Activated T-helper 17 cell treated with anti-CD3 and anti-CD28 coated beads, Interleukin-2, amount 50 U/mL, for 72 hours (primary cell): ENCODE measurements at places on chromosomes 6 and 20.

DNA sequence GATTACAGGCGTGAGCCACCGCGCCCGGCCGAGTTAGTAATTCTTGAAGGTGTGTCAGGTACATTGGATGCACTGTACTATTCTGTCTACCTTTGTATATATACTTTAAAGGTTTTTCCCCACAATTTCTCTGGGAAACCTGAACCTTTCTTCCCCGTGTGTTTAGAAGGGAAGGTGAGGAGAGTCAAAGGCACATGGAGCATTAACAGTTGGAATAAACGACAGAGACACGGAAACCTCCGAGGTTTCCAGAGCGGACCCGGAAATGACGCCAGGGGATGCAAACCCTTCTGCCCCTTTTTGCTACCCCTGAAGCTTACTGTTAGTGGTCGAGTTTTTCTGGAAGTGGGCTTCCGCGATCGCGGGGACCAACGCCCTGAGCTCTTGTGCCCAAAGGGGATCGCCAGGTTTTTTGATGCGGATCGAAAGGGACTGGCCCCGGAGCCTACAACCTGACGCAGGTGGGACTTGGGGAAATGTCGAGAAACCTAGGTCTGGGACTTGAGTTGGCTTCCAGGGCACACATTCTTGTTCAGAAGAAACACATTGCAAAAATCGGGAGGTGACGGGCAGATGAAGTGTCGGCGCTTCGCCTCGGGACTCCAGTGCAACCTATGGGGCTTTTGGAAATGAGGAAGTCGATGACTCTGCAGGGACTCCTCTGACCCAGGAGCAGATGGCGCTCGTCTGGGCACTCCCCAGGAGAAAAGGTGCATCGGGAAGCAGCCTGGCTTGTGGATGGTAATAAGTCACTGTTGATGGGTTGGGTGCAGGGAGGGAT is 218.2 kb downstream of the OR2B2 start:
- peak; percentile 78 for ATAC-seq

DNA sequence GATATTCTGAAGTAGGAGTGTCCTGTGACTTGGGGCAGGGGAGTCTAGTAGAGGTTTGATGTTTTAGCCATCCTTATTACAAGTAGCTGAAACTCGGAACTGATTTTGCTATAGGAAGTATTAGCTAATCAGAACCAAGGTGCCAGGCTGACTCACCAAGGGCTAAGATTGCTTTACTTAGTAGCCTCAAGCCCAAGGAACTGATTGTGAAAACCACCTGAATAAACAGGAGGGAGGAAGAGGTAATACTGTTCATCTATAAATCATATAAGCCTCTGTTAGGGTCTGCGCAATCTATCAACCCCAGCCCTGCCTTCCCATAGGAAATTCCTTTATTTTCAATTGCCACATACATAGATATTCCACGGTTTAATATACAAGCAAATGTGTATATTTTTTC is 54.4 kb downstream of the GNAS start:
- ATAC-seq, result peak; percentile 70

- ATAC-seq, result peak; percentile 88
These were observed 2.9 kb upstream of the RAB22A start for GRCh38 chr20:58306421-58307261.

GRCh38 chr6:3822747-3823445 is 26.3 kb upstream of the FAM50B start:
- ATAC-seq, result no peak

- ATAC-seq, result no peak
These were observed 20.4 kb downstream of the AFDN start for GRCh38 chr6:167846997-167847606.

DNA sequence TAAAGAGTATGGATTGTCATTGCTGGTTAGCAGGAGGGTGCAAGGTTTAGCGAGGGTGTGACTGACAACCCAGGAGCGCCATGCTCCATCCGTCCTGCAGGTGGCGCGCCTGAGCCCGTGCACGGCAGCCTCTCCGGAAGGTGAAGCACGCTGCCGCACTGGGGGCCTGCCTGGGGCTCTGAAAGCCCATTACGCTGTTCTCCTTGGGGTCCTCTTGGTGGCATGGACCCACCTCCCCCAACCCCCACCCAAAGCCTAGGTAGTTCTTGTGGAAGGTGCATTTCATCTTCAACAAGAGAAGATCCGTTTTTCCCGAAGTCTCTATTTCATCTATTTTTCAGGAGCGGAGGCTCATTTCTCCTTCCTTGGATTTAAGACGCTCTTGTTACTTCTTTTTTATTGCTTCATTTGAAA is 197.4 kb upstream of the KCNG1 start:
- peak; percentile 32 for ATAC-seq

DNA sequence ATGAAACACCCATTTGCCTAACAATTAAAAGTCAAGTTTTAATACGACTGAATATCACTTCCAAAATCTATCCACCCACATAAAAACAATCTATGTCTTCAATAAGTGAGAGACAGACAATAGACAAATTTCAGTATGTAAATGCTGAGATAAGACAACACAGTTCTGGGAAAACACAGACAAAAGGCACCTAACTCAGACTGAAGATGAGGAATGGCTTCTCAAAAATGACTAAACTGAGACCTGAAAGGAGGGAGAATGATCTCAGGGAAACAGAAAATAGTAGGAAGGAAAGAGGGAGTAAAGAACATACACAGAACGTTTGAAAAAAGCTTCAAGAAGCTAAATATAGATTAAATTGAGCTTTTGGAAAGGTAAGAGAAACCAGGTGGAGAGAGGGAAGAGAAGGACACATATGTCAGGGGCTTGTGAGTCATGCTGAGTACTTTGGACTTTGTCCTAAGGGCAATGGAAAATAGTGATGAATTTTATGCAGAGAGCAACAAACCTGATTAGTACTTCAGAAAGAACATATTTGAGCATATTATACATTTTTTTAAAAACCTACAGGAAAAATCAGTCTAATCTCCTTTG is 16.1 kb downstream of the LMBRD1 start:
- ATAC-seq, result peak; percentile 57

DNA sequence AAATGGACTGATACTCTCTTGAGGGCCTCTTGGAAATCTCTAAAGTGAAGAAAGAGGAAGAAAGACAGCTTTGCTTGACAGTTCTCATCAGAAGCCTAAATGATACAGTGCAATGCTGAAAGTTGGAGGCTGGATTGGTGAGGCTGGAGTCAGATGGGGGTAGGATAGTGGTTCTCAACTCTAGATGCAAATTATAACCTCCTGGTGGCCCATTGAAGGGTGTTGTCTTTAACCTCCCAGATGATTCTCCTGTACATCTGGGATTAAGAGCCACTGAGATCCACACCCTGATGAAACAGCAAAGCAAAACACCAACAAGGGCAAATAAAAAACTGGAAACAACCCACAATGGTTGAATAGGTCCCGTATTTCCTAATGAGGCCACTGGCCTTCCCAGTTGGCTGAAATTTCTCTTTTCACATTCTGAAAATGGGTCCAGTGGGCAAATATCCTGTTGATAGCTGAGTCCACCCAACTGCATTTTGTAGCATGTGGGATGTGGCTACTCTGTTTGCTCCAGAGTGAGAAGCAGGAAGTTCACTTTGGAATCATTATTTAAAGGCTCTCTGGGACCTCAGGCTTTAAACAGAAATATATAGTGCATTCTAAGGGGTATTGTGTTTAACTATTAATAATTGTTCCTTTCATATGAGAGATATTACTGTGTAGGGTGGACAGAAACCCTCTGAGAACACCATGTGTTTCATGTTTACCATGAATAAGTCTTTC is 208.1 kb downstream of the SOX4 start:
- no peak for ATAC-seq

GRCh38 chr6:144321839-144322591 is 36.9 kb downstream of the UTRN start:
- no peak for ATAC-seq

- no peak for ATAC-seq
These were observed 42.7 kb downstream of the MAFB start for GRCh38 chr20:40646361-40646760.

GRCh38 chr6:134720353-134721059 is 229.4 kb downstream of the ALDH8A1 start:
- ATAC-seq, result no peak

DNA sequence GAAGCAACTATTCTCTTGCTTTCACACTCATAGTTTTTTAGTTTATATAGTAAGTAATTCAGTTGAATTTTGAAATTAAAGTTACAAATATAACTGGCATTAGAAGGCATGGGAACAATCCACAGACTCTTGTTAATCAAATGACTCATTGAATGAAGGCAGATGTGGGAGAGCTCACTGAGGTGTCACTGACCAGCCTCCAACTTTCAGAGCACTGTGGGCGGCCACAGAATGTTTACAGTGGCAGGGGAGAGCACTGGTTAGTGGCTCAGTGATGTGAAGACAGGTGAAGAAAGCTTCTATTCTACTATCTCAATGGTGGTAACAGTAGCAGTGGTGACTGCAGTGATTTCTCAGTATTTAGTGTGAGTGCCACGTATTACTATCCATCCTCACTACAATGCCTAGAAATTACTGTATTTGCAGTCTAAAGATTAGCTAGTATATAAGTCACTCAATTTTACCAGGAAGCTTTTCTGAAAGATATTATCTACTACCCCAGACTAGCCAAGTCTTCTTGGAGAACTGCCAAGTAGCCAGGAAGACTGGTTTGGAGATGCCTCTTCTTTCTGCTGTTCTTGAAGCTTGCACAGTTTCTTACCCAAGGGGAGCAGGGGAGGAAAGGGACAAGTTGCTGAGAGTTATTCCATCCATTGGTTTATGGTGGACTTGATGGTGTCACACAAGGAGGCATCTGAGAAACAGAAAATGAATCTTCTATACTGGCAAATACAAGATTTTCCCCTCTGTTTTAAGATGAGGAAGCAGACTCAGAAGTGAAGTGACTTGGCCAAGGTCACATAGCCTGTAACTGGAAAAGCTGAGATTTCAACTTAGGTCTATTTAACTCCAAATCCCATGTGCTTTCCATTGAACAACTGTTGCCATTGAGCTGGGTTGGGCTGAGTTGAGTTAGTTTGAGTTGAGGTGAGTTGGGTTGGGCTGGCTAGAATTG is 231.2 kb downstream of the ANKRD60 start:
- ATAC-seq, result peak; percentile 81

DNA sequence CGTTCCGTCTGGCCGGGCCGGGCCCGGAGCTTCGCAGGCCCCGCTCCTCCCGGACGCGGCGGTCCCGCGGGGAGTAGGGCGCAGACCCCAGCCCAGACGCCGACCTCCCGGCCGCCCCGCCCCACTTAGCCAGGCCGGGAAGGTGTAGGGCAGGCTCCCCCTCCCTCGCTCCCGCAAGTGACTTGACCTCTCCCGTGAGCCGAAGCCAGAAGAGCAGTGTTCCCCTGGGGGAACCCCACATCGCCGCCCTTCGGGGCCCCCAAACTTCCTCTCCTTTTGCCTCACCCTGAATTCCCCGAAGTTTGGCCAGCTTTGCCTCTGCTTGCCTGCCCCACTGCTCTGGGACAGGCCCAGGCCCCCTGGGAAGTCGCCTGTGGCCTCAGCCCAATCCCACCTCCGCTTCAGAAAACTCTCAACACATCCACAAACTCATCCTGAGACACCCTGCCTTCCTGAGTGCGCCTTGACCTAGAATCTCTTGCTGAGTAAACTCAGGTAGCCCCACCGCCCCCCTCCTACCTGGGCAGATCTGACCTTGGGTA is 524 bp upstream of the NOL4L start:
- ATAC-seq, result peak; percentile 41

DNA sequence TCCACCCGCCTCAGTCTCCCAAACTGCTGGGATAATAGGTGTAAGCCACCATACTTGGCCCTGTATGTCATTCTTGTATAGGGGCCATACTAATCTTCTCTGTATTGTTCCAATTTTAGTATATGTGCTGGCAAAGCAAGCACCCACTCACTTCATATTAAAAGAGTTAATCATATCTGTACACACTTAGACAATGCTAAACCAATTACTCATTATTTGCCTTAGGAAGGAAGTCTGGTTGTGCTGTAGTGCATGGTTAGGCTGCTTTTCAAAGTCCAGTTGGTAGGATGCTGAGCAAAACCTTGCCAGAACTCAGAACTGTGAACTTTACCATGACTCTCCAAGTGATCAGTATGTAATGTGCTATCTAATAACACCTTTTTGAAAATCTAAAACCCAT is 88.6 kb downstream of the LIN28B start:
- peak; percentile 18 for ATAC-seq

DNA sequence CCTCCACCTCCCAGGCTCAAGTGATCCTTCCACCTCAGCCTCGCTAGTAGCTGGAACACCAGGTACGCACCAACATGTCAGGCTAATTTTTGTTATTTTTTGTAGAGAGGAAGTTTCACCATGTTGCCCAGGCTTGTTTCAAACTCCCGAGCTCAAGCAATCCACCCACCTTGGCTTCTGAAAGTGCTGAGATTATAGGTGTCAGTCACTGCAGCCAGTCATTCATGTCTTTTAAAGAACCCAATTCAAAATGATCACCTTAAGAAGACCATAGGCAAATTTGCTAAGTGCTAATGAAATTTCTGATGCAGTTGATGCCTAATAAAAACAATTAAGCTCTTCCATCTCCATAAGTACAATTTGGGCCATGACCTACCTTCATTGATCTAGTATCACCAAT is 2.6 kb upstream of the VNN2 start:
- ATAC-seq, result no peak

GRCh38 chr6:16841241-16841640 is 80.0 kb upstream of the ATXN1 start:
- ATAC-seq, result no peak

- no peak for ATAC-seq
These were observed 13.3 kb upstream of the BEND3 start for GRCh38 chr6:107128577-107128976.

GRCh38 chr6:148426317-148426977 is 83.8 kb downstream of the SASH1 start:
- peak; percentile 66 for ATAC-seq

- ATAC-seq, result no peak
These were observed 1.7 kb downstream of the CABLES2 start for GRCh38 chr20:62405108-62405980.

- peak; percentile 85 for ATAC-seq
These were observed 7.2 kb downstream of the GCNT2 start for GRCh38 chr6:10528158-10528981.

DNA sequence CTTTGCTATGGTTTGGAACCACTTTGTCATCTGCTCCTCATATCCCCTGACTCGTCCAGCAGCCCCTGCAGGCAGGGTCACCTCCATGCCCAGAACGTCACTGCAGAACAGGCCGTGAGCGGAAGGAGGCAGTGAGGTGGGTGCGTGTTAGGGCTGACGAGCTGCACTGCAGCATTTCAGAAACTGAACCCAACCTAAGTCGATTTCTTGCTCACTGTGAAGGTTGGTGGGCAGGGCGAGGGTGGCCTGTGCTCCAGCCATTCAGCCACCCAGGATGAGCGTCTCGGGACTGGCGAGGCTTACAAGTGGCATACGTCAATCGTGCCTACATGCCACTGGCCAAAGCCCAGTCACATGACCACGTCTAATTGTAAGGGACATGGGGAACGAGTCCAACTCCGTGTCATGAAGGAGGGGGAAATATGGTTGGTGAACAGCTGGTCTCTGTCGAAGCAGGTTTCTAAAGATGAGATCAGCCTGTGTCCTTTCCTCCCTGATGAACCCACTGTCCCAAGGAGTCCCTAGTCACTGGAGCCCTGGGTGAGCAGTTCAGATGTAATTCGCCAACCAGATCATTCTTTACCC is 289.1 kb downstream of the TAF4 start:
- no peak for ATAC-seq

GRCh38 chr6:91566467-91566866 is 979.6 kb upstream of the MAP3K7 start:
- no peak for ATAC-seq
